T-helper 2 cell (primary cell): ENCODE measurements at places on chromosomes 6 and 20.
A peak's percentile ranks its signal among the peaks of the same experiment; 100 is the strongest.

DNA sequence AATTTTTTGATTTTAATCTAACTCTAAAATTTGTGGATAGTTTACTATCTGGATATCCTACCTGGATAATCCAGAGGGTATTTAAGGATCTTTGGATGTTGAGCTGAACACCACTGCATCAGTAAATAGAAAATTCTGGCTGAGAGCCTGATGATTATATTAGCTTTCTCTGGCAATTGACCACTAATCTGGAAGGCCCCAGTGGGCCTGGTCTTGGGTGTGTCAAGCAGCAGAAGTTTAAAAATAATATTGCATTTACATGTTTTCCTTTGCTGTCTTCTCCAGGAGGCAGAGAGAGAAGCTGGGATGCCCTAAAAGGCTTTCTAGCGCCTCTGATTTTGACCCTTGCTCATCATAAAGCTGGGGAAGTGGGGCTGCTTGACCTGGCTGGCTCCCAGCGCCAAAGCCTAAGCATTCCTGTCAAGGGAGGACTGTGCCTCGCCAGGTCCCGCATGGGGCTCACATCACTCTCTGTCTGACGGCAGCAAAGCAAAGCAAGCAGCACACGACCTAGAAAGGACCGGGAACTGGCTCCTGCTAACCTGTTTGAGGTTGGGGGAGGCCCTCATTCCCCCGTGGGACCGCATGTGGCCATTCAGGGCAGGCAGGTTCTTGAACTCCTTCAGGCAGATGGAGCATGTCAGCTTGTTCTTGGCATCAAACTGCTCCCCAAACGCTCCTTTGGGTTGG is 46.6 kb upstream of the MRPS10 start:
- no peak for DNase-seq

DNA sequence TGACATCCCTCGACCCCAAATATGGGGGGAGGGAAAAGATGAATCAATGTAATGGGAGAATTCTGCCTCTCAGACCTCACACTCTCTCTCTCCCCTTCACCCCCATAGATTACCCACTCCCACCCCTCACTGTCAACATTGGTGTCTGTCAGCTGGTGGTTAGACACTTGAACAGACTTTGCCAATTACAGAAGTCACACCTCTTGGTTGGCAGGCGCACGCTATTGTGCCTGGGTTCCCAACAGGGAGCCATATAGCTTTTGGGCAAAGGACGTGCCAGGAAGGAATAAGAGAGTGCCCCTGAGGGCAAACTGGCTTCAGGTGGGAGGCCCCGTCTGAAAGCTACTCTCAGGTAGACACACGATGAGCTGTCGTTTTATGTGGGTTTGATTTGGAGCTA is 54.1 kb upstream of the FYN start:
- no peak for DNase-seq

- DNase-seq, result no peak
Observed at GRCh38 chr6:149888659-149889058, 9.3 kb downstream of the RAET1E start.

DNA sequence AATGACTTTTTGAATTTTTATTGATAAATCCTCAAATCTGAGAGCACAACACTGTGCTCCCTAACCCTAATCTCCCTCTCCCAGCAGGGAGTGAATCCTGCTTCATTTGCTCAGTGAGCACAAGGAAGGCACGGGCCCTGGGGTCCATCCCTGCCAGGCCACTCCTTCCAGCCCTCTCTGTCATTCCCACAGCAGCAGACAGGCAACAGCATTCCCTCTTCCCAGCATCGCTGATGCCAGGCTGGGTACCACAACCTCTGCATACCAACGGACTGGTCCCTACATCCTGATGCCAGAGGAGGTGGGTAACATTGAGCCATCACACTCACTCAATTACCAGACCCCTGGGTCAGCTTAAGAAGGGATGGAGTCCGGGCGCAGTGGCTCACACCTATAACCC is 34.2 kb downstream of the MRPL14 start:
- DNase-seq, result no peak

DNA sequence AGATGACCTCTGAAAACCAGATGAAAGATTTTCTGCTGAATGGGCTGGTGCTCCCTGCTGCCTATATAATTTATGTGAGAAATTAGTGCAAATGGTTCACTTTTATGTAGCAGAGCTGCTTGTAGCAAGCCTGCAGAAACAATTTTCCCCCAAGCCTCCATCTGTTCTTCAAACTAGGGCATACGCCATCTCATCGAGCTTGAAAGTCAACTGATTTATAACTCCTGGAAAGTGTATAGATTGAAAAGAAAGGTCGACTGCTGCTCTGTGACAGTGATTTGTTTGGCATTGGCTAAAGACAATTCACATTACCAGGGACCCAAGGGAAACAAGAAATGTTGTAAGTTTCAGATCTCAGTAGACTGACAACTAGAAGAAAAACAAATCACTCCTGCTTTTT is 93.3 kb downstream of the PACRG start:
- DNase-seq, result no peak

DNA sequence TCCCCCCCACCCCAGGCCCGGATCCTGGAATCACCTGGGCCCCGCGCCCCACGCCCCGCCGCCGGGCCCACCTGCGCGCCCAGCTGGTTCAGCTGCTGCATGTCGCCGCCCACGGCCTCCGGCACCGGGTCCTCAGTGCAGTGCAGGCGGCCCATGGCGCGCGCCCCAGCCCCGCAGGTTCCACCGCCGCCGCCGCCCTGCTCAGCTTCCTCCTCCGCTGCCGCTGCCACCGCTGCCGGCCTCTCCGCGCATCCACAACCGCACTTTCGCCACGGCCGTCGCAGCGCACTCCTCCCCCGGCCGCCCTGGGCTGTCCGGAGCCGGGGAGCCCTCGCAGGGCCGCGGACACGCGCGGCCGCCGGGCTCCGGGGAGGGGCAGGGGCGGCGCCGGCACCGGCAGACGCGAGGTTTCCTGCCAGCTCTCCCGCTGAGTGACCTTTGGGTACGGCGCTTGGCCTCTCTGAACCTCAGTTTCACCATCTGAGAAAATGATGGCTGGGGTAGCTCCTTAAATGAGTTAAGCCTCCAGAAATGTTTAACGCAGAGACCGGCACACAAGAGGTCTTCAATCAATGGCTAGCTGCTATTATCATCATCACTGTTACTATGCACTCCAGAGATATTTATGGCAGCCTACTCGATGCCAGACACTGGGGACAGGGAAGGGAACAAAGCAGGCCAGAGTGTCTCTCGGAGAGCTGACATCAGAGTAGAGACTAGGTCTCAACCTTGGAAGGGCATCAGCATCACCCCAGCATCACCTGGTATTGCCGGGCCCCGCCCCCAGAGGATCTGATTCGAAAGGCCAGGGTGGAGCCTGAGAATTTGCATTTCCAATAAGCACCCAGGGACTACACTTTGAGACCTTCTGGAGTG is at the start of gene COMMD7:
COMMD7 (minus strand) TSS at position 231 of the 876 bp plus-strand sequence; CDS start at position 155, 76 bp downstream.
- DNase-seq, result peak; percentile 90
